ENCODE measurements at places on chromosomes 7 and 10.
A peak's percentile ranks its signal among the peaks of the same experiment; 100 is the strongest.

DNA sequence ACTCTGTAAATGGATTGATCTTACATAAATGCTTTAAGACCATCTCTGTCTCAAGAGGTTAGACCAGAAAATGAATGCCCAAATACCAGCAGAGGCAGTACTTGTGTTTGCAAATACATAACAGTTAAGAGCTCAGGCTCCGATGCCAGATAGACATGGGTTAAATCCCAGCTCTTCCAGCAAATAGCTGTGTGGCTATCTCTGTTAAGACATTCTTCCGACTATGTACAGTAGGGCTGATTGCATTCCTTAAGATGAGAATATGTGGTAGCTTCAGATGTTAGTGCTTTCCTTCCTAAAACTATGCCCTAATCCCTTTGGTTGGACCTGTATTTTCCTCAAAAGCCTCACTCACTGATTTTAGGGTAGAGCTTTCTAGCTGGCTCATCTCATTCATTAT lies 2.2 kb downstream of the IDE start:
- DNase-seq: no peak

DNA sequence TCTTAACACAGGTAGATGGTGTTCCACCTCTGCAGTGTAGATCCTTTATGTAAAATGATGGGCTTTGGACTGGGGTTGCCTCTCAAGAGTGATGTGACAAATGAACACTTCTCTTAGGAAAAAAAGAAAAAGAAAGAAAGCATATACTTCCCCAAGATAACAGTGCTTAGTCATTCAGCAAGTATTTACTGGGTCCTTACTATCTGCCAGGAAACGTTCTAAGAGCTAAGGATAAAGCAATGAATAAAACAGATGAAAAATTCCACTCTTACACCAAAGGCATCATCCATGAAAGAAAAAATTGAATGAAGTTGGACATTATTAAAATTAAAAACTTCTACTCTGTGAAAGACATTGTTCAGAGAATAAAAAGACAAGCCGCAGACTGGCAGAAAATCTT lies 177.3 kb downstream of the C7orf25 start:
- DNase-seq: no peak

DNA sequence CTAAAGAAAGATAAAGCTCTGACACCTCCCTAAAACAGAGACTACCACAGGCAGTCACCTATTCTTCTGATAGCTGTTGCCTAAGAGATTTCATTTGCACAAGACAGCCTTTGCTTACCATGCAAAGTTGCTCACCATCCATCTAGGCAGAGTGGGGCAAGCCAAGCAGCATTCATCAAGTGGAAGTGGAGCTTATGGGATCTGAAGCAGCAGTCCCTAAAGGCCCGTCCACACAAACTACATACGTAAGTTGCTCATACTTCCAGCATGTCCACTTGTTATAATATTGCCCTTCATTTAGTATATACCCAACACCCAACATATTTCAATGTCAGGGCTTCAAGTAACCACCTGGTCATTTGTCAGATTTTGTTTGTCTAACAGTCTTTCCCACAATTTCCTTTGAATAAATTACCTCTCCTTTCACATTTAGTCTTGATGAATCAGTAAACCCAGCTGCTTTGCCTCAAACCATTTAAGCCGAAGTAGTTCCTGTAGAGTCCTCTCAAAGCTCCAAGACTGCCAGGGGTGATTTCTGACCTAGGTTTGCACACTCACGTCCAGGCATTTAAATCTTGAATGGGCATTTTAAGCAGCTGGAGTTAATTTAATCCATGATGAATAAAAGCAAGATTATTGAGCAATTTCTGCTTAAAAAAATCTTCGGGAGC lies 67.9 kb downstream of the ATAD1 start:
- DNase-seq: no peak

- DNase-seq: no peak
These were observed 145.6 kb downstream of the DOCK4 start for GRCh38 chr7:112060625-112061024.

DNA sequence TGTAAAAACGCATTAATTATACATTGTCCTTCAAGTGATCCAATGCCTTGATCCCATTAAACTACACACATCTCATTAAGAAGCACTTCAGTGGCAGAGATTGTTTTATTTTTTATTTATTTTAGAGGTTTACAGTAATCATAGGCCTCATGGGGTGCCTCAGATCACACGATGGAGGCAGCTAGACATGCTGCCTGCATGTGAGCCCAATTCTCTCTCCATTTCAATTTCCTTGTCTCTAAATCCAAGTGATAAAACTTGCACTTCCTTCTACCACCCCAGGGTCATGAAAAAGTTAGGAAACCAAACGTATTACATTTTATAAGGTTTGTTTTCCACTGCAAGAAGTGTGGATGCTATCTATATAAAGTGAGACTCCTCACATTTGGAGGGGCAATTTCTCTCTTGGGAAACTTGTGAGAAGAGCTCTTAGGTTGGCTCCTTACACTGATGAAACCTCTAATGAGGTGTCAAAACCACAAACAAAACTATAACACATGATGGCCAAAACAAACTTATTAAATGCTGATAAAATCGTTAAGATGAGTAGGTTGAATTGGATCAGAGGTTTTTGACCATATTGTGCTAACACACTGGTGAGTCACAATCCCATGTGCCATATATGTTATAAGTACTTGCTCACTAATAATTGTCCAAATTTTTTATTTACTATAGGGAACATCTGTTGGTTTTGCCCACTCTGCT lies 22.3 kb upstream of the XPNPEP1 start:
- DNase-seq: no peak

- DNase-seq: no peak
These were observed 232.0 kb downstream of the MDFIC start for GRCh38 chr7:115153769-115154477.

DNA sequence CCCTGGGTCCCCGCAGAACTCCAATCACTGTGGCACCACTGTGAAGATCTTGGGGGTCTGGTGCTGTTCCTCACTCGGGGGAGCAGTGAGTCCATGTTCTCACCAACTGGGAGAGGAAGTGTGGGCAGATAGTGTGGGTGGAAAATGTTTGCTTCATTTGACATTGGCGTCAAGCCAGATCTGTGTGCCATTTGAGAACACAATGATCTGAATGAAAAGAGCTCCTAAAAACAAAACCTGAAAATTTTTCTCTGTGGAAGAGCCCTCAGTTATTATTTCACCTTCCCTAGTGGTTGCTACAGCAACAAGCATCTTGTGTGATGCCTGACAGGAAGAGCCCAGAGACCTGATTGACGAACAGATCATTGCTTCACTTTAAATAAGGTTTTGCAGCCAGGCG lies 125.6 kb downstream of the VIPR2 start:
- DNase-seq: no peak

GRCh38 chr7:66958538-66959350 lies 36.6 kb downstream of the SBDS start:
- DNase-seq: no peak

DNA sequence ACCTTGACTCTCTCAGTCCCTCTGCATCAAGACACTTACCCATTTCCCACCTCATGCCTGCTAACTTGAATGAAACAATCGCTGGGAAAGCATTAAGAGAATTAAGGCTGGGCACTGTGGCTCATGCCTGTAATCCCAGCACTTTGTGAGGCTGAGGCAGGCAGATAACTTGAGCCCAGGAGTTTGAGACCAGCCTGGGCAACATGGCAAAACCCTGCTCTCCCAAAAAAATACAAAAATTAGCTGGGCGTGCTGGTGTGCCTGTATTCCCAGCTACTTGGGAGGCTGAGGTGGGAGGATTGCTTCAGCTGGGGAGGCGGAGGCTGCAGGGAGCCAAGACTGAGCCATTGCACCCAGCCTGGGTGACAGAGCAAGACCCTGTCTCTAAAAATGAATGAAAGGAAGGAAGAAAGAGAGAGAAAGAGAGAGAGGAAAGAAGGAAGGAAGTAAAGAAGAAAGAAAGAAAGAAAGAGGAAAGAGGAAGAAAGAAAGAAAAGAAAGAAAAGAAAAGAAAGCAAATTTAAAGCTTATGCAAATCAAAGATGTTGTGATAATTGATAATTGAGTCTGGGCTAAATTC lies 646 bp downstream of the SERPINE1 start:
- no peak for DNase-seq

- peak; percentile 59 for DNase-seq
These were observed 97.3 kb downstream of the CLEC2L start for GRCh38 chr7:139620676-139621344.

GRCh38 chr10:116457488-116457887 lies 29.8 kb downstream of the PNLIPRP3 start:
- no peak for DNase-seq

- DNase-seq: no peak
These were observed 151.4 kb upstream of the PPP1R3A start for GRCh38 chr7:114070246-114070645.

- DNase-seq: no peak
These were observed 6.1 kb upstream of the ZNF467 start for GRCh38 chr7:149779502-149779805.

DNA sequence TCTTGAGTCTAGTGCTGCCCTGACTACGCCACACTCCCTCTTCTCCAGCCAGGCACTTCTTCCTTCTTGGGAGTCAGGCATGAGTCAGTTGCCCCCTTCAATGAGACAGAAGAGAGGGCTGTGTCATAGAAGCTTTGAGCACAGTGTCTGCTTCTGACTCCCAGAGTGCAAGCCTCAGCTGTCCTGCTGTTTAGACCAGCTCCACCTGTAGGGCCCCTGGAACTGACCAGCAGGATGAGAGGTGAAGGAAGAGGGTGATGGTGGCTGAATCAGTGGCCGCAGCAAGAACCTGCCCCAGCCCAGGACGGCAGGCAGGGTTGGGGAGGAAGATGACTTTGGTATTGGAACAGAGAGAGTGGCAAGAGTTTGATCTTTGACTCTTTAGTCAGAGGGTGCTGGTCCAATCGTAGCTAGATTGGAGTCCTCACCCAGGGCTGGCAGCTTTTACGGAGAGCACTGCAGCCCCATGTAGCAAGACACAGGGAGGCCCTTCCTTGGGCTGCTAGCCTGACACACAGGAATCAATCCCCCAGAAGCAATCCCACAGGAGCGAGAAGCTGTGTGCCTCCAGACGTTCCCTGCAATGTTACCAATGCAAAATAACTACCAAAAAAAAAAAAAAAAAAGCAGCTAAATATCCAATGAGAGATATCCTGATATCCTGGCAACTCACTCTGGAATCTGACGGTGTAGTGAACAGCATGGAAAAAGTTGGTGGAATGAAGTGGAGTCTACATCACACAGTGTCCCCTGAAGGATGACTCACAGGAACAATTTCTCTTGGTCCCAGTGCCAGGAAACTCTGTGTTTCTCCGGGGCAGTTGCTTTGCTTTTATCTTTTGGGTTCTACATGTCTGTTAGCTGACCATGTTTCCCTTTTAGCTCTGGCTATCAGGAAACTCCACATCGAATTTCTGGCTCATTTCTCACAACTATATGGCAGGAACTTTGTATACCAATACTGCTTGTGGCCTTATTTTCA lies 6.9 kb downstream of the C10orf62 start:
- no peak for DNase-seq

DNA sequence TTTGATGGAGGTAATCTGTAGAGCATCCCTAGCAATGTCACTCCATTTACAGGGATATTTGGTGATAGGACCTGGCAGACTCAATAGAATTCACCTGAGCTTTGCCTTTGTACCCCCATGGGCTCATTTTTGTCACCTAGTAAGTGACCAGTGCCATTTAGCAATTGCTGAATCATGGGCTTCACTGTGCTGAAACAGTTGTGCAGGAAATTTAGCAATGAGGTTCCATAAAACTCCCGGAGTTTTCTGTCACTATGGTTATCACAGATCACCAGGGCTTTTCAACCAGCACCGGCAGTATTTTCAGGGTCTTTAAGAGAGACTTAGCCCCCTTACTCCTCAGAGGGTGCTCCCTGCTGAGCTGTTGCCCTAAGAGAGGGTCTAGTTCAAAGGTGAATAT lies 40.2 kb downstream of the FAS start:
- no peak for DNase-seq

- no peak for DNase-seq
These were observed 517.4 kb downstream of the CCSER2 start for GRCh38 chr10:84845628-84846261.

GRCh38 chr7:155373359-155374273 lies 75.9 kb downstream of the INSIG1 start:
- DNase-seq: no peak

DNA sequence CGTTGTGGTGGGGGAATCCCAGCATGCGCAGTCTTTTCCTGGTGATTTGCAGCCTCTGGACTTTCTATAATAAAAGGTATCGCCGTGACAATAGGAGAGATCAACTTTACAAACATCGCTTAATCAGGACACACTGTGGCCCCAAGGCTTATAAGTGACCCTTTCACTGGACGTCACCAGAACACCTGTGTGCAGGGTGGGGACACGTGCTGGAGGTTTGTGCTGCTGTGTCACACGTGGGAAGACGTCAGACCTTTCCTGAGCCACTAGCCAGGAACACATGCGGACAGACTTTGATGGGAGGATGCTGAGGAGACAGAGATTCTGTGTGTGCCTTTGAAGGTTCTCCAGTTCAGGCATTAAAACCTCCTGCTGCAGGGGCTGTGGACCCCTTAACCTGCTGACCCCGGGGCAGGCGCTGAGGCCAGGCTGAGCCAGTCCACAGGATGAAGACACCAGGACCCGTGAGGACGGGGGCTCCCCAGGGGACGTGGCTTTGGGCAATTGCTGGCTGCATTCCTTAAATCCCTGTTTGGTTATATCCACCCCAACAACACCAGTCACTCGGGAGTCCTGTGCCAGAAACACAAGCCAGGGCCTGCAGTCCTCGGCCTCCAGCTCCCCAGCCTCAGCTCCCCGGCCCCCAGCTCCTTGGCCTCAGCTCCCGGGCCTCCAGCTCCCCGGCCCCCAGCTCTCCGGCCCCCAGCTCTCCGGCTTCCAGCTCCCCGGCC lies 183.4 kb downstream of the PTPRN2 start:
- no peak for DNase-seq

DNA sequence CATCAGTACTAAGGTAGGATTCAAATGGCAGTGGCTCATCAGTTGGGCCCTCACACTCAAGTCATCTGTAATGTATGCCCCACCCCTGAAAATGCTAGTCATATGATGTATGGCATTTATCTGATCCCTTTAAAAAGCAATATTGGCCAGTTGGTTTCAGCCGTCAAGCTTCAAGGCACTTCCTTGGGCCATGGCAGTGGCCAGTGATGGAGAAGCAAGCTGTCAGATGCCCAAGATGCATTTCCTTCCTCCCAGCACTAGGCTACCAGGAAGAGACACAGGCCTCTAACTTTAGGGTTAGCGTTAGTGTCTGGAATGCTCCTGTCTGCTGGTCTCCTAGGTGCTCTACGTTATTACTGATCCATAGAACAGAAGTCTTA lies 64.1 kb downstream of the PIK3AP1 start:
- no peak for DNase-seq

- no peak for DNase-seq
These were observed 444.6 kb downstream of the NRG3 start for GRCh38 chr10:82319562-82319961.
